ENCODE measurements at places on chromosomes 11 and 22.

DNA sequence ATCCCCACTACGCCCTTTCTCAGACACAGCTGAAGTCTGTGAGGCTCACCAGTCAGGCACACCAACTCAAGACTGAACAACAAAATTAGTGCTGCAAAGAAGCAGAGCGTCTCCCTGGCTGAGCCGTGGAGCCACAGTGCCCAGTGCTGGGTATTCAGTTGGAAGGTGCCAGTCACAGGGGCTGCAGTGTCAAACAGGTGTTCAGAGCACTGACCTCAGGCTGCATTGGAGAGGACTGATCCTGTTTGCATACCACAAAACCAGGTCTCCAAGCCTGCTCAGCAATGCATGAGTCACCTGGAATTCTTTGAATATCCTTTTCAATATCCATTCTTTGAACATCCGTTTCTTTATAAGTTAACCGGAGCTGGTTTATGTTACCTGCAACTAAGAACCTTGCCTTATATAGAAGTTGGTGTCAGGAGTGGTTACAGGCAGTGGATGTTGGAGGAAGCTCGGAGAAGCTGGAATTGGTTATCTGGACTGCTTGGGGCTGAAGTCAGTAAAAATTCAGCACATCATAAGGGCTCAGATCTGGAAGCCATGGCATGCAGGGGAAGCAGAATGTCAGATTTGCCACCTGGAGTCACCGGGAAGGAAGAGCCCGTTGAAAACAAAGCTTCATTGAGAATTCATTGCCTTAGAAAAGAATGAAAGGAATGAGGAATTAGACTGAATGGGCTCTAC lies 30.3 kb downstream of the PDGFB start:
- DNase-seq = no peak

GRCh38 chr11:111413849-111414248 lies 34.8 kb upstream of the POU2AF1 start:
- DNase-seq = no peak

GRCh38 chr11:46898396-46899095 lies 19.8 kb downstream of the LRP4 start:
- DNase-seq = no peak

- no peak for DNase-seq
Measured at GRCh38 chr11:27697679-27698275, 2.5 kb downstream of the BDNF start.

DNA sequence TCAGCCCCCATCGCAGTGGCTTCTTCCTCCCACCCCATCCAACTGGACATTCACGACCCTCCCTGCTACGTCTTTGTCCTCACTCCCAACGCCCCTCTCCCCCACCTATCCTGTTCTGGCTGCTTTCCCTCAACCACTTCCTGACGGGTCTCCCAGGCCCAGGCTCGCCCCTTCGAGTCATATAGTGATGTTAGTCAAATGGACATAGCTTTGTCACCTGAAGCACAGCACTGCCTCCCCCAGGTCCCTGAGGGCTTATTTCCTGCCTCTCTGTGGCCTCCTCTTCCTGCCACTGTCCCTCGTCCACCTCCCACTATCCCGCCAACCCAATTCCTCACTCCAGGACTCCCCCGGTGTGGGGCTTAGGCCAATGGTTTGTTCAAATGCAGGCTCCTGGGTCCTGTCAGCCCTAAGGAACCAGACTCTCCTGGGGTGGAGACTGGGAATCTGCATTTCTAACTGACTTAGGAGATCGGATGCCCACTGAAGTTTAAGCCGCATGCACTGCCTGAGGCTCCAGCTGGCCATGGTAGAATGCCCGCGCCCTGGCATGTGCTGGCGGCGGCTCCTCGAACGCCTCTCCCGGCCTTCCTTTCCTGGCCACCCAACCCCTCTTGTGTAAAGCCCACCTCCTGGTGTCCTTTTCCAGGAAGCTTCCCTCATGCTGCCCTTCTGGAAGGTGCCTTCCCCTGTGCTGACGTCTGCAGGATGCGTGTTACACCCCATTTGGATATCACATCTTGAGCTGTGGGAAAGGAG lies 18.3 kb downstream of the SUN2 start:
- DNase-seq = no peak

GRCh38 chr11:129817534-129818051 lies 1.9 kb downstream of the TMEM45B start:
- DNase-seq = no peak

- no peak for DNase-seq
Measured at GRCh38 chr11:30045144-30045543, 28.3 kb upstream of the KCNA4 start.

DNA sequence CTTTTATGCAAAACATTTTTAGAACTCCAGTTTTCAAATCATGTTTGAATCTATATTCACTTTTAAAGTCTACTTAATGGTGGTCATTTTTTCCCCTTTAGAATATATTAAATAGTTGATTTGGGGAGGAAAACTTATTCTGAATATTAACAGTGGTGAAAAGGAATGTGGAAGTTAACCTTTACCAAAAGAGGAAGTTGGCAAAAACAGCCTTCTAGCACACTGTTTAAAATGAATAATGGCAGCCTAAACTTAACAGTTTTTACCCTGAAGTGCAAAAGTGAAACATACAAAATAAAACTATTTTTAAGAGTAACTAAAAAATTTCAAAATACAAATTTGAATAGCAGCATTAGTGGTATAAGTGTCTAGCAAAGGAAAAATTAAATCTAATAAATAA lies 86.4 kb downstream of the GRK3 start:
- DNase-seq = no peak

DNA sequence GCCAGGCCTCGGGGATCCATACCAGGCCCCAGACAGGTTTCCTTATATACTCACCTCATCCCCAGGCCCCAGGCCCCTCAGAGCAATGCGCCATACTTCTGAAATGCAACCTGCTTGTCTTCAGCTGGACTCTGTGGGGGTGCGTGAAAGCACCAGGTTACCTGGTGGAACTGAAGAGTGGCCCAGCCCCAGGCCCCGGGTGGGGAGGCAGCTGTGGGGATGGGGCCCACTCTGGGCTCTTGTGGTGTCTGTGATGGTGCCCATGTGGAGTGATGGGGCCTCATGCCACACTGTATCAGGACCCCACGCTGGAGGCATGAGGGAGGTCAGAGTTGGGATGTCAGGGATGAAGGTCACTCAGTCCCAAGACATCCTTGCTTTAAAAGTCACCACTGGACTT lies 999.0 kb downstream of the BRD1 start:
- no peak for DNase-seq

GRCh38 chr11:82105331-82105998 lies 628.2 kb downstream of the FAM181B start:
- DNase-seq = no peak

DNA sequence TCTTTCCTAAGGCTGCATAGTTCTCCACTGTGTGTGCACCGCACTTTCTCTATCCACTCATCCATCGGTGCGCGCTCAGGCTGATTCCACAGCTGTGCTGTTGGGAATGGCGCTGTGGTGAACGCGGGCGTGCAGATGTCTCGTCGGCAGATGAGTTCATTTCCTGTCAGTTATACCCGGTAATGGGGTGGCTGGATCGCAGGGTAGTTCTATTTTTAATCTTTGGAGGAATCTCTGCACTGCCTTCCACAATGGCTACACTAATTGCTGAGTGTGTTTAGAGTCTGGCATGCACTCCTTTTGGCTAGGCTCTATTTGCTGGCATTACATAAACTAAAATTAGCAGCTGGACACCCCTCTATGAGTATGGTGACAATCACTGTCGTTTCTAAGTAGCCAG lies 27.9 kb upstream of the KRTAP5-7 start:
- no peak for DNase-seq

DNA sequence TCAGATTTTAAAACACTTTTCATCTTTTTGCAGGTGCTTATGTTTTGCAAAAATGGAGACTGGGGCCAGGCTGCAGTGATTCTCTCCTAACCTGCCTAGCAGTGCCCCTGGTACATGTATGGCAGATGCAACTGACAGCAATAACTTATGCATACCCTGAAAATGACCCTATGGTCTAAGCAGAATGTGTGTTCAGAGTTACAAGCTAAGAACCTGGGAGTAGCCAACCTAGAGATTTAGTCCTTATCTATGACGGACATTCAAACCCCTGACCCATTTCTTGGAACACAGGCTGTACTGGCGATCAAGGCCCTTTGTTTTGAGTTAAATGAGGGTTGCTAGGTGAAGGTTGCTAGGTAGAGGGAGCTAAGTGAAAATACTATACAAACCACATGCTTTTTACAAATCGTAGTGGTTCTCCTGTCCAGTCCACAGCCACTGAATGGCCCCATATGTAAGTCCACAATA lies 184.9 kb upstream of the SESN3 start:
- DNase-seq = no peak

DNA sequence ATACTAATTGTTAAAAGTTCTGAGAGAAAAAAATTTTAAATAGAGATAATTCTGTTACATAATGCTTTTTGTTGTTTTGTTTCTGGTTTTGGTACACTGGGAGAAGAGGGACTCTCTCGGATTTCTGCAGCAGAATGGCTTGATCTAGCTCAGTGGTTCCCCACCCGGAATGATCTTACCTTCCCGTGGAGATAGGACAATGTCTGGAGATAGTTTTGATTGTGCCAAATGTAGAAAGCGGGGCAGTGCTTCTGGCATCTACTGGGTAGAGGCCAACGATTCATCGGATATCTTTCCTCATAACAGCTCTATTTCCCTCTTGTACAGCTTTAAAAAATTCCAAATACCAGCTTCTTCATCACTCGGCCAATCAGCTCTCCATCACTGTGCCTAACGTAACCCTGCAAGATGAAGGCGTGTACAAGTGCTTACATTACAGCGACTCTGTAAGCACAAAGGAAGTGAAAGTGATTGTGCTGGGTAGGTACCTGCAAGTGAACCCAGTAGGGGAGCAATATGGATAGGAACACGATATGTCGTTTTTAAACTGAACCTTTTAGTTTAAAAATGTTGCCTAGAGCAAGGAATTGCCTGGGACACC lies 13.2 kb downstream of the CRTAM start:
- DNase-seq = no peak

DNA sequence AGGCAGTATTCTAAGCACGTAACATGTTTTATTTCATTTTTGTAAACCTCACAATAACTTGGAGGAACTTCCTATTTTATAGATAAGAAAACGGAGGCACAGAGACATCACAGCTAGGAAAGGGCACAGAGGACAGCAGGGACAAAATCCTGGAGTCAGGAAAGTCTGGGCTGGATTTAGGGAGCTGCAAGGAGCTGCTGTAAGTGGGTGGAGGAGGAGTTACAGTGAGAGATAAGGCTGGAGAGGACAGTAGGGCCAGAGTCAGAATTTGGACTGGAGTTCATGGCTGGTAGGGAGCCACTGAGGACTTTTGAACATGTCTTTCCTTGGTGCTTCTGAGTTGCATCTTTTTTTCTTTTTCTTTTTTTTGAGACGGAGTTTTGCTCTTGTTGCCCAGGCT lies 32.2 kb upstream of the PTPRJ start:
- no peak for DNase-seq
